ENCODE measurements at places on chromosomes 1 and 21. TPM values are rescaled to one million over a fixed set of nuclear protein-coding genes. Genes with fewer than 3 reads are reported as not detected.

DNA sequence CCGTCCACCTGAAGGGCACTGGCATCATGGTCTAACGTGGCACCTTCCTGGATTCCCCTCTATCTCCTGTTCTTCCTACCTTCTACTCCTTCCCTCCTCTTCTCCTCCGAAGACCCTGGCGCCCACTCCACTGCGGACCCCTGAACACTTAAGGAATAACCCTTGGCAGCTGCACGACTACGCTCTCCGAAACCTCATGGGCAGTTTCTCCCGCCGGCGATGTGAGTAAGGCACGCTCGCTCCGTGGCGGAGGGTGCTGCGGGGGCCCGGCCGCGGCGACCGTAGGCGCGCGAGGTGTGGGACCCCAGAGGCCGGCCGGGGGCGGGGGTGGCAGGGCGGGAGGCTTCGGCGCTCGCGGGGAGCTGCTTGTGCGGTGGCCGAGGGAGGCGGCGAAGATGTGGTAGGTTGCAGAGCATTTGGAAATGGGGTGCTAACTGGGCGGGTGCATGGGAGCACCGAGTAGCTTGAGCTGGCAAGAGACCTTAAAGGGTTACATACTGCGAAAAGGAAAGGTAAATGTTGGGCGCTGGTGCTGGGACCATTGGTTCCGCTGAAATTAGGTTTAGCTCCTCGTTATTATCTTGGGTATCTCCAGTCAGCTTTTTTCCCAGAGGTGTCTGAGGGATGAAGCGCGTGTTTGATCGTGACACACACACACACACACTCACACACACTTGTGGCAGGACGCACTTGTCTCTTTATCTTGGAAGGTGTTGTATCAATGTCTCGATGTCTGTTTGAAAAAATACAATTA is 876 bp downstream of the LRRC7 start:
- DNase-seq: no peak
- no peaks in the 10 kb centered on the region for H3K36me3 ChIP-seq
- H3K27ac ChIP-seq: no peak overlapping the region
- peaks cover 80% of the 10 kb centered on the region for H3K27me3 ChIP-seq

DNA sequence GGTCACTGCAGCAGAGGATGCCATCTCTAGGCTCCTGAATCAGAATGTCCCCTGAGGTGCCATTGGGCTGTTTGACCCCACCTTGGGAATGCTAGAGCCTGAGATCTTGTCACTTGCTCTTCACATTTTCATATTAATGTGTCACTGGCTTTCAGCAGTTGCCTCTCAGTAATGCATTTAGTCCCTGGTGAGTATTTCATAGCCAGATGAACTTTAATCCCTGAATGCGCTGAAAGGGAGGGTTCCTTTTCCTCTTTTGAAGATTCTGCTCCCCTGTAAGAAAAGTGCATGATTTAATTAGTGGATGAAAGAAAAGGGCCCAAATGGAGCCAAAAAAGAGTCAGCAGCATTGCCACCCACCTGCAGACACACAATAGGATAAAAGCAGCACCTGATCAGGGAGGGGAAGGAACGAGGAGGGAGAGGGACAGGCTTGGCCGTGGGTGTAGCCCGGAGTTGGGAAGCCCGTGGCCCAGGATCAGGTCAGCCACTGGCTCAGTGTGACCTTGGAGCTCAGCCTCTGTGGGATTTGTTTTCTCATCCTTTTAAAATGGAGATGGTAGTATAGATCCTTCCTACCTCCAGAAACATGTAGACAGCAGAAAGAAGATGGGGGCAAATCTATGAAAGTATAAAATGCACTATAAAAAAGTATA is 31.1 kb downstream of the ROR1 start:
- no peak for DNase-seq
- no peaks in the 10 kb centered on the region for H3K36me3 ChIP-seq
- no peak overlapping the region for H3K4me3 ChIP-seq
- no peak overlapping the region for H3K27ac ChIP-seq

DNA sequence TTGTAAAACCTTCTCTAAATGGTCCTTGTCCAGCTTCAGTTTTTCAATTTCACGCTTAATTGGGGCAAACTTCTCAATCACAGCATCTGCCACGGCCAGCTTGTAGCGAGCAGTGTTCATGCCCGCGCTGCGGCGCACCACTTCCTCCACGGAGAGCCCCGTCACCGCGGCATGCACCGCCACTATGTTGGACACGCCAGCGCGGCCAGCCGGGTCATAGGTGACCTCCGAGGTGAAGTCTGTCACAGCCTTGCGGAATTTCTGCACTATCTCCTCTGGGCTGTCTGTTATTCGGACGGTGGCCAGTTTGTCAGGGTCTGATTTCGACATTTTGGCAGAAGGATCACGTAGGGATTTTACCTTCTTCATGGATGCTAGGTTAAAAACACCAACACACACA is 44.8 kb upstream of the TBX15 start:
- no peak overlapping the region for H3K27ac ChIP-seq
- no peak for DNase-seq
- no peak overlapping the region for H3K4me3 ChIP-seq
- peaks cover 7% of the 10 kb centered on the region for H3K36me3 ChIP-seq
- no peaks in the 10 kb centered on the region for H3K27me3 ChIP-seq

DNA sequence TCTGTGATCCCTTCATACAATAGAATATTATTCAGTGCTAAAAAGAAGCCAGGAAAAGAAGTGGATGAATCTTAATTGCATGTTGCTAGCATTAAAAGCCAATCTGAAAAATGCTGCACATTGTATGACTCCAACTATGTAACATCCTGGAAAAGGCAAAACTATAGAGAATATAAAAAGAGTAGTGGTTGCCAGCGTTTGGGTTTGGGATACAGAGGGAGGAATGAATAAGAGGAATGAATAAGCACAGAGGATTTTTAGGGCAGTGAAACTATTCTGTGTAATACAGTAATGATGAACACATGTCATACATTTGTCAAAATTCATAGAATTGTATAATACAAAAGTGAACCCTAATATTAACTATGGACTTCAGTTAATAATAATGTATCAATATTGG is 42.5 kb downstream of the GPR88 start:
- H3K4me3 ChIP-seq: no peak overlapping the region
- H3K36me3 ChIP-seq: no peaks in the 10 kb centered on the region
- H3K27ac ChIP-seq: no peak overlapping the region
- no peaks in the 10 kb centered on the region for H3K27me3 ChIP-seq

DNA sequence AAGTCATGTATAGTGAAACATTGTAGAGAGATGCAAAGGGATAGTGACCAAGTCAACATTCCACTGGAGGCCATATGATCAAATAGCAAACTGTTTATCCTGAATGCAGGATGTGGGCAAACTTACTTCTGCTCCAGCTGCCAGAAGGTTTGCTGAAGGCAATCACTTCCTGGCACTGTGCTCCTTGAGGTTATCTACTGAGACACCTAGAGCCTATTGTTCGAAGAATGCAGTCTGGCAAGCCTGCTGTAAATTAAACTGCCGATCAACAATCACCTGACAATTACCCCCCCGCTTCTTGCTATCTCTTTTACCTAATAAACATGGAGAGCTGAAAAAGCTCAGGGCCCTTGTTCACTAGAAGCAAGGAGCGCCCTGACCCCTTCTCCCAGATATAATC is 139.4 kb upstream of the B3GALT2 start:
- DNase-seq: no peak
- H3K36me3 ChIP-seq: peaks cover 11% of the 10 kb centered on the region
- H3K27me3 ChIP-seq: no peaks in the 10 kb centered on the region
- peaks cover 10% of the 10 kb centered on the region for H3K4me1 ChIP-seq
- no peak overlapping the region for H3K4me3 ChIP-seq

DNA sequence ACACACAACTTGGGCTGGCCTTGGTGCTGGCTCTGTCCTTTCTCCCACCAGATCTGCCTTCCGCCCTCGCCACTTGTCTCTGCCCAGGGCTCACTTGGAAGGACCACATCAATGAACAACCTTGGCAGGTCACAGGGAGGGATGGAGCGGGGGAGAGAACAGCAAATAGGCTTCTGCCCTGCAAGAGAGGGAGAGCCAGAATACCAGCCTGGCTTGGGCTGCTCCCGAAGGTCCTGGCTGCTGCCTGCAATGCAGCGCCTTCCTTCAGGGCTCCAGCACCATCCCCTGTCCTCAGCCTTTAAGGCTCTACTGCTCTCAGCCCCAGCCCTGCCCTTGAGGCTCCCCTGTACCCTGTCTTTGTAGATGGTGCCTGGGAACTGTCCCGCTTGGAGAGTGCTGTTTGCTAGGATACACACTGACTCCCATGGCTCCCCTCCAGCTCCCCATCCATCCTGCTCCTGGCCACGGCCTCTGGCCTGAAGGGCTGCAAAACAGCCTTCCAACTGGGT is 43.8 kb downstream of the HIVEP3 start:
- DNase-seq: no peak
- H3K4me3 ChIP-seq: no peak overlapping the region
- no peak overlapping the region for H3K27ac ChIP-seq
- no peaks in the 10 kb centered on the region for H3K27me3 ChIP-seq
- no peaks in the 10 kb centered on the region for H3K36me3 ChIP-seq
- H3K4me1 ChIP-seq: peaks cover 22% of the 10 kb centered on the region

DNA sequence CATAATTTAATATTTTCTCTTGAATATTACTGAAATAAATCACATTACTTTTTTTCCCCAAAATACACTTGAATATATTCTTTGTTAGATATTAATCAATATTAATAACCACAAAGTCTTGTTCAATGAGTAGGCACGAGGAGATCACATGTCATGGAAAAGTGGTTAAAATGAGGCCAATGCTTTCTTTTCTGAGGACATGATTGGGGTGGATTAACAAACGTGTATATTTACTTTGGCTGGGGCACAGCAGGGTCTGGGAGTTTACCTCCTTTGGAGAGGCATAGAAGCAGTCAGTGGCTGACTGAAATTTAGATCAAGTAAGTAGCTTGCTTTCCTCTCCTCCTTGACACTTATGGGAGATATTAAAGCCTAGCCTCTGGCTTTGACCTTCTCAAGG is 664.3 kb upstream of the B3GALT2 start:
- H3K27ac ChIP-seq: no peak overlapping the region
- no peaks in the 10 kb centered on the region for H3K27me3 ChIP-seq
- peaks cover 9% of the 10 kb centered on the region for H3K4me1 ChIP-seq

CELSR2 gene
- total RNA-seq: 97.1 TPM

RO60 gene
- 119 TPM for total RNA-seq

BATF3 gene
- not detected for total RNA-seq

CHIA gene
- not detected for total RNA-seq

SASS6 gene
- 15.2 TPM for total RNA-seq

CLIC6 gene
- total RNA-seq: 0.25 TPM

ERG gene
- 0.61 TPM for total RNA-seq

SLC44A5 gene
- total RNA-seq: 9.7 TPM

Data from neural crest cell (in vitro differentiated cells).